ENCODE measurements at places on chromosomes 2 and 18.

- DNase-seq: no peak
These were observed 2.2 kb downstream of the CCDC102B start for GRCh38 chr18:68800075-68800474.

GRCh38 chr2:233940376-233941276 is 23.5 kb downstream of the TRPM8 start:
- DNase-seq: no peak

- DNase-seq: no peak
These were observed 101.4 kb downstream of the PTRHD1 start for GRCh38 chr2:24691806-24692205.

DNA sequence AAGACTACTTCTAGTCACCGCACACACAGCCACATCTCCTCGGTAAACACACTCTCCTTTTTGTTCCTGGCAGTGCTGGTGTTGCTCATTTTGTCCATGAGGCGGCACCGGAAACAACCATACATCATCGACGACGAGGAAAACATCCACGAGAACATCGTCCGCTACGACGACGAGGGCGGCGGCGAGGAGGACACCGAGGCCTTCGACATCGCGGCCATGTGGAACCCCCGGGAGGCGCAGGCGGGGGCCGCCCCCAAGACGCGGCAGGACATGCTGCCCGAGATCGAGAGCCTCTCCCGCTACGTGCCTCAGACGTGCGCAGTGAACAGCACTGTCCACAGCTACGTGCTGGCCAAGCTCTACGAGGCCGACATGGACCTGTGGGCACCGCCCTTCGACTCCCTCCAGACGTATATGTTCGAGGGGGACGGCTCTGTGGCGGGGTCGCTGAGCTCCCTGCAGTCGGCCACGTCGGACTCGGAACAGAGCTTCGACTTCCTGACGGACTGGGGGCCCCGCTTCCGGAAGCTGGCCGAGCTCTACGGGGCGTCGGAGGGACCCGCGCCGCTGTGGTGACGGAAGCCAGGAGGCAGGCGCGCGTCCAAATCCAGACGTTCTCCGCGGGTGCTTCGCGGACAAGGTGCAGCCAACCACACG is 221.0 kb downstream of the CDH20 start:
- no peak for DNase-seq

GRCh38 chr18:3217948-3218647 is 1.7 kb downstream of the MYOM1 start:
- DNase-seq: no peak

- no peak for DNase-seq
These were observed 50.2 kb downstream of the DAW1 start for GRCh38 chr2:227921648-227922047.

GRCh38 chr2:15834381-15835031 is 105.8 kb upstream of the MYCN start:
- no peak for DNase-seq

DNA sequence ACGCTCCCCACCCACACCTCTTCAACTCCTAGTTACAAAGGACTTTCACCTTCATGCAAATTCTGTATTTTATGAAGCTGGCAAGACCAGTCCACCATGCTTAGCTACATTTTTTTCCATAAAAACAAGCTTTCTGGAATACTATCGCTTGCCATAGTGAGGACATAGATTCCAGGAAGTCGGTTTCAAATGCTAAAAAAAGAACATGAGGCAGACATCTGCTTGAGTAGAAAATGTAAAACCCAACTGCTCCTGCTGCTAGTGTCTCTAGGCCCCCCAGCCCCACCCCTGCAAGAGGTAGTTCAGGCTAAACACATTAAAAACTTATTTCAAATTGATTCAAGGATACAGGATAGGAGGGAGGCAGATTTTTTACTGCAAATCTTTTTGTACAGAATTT is 148.9 kb downstream of the SMAD2 start:
- DNase-seq: no peak

- no peak for DNase-seq
These were observed 56.1 kb upstream of the DNMT3A start for GRCh38 chr2:25397777-25398176.

GRCh38 chr18:60663060-60663989 is 290.8 kb upstream of the MC4R start:
- no peak for DNase-seq

- no peak for DNase-seq
These were observed 907.2 kb upstream of the CDH2 start for GRCh38 chr18:29084120-29084519.

DNA sequence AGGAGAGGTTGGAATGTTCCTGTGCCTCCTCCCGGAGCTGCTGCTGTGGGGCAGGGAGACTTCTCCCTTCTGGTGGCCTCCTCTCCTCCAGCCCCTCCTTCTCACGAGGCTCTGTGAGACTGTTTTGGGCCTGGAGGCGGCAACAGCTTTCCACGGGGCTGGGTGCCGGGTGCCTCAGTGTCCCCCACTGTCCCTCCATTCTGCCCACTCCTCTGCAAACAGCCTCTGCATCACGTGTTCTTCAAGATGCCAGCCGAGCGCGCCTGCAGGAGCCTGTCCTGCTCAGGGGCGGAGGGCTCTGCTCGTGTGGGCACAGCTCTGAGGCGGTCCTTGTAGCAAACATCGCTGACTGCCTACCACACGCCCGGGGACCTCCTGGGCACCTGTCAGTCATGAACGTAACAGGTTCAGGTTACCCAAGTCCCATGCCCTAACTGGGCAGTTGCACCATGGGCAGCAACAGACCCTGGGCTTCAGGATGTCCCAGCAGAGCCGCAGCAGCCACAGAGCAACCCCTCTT is 70.8 kb downstream of the RRM2 start:
- no peak for DNase-seq

DNA sequence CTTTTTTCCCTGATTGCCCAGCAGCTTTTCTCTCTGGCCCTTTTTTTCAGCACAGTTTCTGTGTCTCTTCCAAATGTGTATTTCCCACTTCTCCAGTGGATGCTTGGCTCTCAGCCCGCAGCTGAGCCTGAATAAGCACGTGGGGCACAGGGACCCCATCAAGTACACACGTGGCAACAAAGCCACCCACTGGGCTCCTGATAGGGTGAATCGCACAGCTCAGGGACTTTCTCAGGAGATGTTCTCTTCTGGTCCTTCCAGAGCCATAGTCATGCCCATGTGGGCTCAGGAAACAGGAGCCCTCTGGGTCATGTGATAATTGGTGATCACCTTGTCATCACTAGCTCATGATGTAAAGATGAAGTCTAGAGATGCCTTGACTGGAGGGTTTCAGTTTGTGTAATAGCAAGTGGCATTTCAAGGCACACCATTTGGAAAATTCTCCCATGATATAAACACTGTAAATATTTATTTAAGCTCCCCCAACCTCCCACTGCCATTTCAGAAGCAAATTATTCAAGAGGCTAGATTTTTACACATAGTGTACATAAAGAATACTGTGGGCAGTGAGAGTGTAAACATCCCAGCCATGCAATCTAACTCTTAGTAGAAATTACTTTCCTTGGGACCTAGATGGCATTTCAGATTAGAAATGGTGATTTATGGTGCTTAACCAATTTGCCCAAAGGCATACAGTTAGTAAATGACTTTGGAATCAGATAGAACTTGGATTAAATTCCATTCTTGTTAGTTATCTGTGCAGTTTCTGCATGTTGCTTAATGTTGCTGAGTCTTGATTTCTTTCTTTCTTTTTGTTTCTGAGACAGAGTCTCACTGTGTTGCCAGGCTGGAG is 597.5 kb downstream of the SLC4A3 start:
- DNase-seq: peak; percentile 75

DNA sequence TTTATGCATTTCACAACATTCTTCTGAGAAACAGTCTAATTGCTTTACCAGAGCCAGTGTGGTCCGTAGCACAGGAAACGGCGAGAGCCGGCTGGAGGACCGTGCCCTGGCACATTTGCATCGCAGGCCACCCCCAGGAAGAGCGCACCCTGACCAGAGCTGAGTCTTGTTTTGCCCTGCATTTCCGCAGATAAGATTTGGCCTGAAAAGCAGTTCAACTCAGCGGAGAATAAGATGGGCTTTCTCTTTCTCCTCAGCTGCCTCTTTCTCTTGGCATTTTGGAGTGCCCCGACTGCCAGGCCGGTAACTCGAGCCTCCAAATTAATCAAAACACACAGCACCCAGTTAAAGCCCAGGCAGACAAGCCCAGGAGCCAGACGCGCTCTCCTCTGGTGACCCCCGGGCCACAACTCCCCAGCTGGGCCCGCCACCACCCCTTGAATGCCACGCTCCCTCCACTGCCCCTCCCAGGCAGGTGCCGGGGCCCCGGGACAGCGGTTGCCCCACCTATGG is 464 bp downstream of the COL4A4 start:
- DNase-seq: no peak

GRCh38 chr2:107361751-107362381 is 464.8 kb upstream of the RGPD4 start:
- DNase-seq: no peak

GRCh38 chr2:3172265-3172935 is 205.2 kb downstream of the EIPR1 start:
- DNase-seq: no peak

- no peak for DNase-seq
These were observed 50.7 kb upstream of the HNRNPA3 start for GRCh38 chr2:177161741-177162460.

DNA sequence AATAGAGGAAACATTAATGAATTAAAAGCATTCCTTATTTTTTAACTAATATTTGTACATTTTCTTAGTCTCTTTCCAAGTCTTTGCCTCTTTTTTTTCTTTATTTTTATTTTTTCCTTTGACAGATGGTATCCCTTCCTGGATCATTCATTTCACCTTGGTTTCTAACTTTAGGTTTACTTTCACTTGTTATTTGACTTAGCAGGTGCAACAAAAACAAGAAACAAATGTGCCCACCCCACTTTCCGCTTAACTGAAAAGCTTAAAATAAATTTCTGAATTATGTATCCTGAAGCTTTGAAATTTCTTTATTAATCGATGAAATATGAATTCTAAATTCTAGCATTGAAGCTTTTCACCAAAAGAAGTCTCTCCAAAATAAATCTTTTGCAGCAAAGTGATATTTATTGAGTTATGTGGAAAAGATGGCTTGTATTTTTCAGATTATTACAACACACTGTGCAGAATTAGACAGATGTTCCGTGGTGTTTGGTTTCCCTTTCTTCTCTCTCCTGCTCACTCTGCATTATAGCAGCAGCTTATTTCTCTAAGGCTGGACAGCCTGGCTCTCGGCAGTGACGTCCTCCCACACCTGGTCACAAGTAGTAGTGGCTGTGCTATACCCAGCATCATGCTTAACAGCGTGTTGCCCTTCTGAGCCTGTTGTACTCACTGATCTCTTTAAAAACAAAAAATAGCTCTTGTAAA is 99.1 kb upstream of the ZNF397 start:
- DNase-seq: no peak

GRCh38 chr2:240383871-240384700 is 51.4 kb upstream of the GPC1 start:
- DNase-seq: no peak

- no peak for DNase-seq
These were observed 14.4 kb upstream of the IGFBP2 start for GRCh38 chr2:216618785-216619184.

GRCh38 chr2:42249284-42249683 is 80.1 kb downstream of the EML4 start:
- DNase-seq: no peak

GRCh38 chr18:9530226-9531009 is 55.1 kb downstream of the RALBP1 start:
- DNase-seq: no peak

DNA sequence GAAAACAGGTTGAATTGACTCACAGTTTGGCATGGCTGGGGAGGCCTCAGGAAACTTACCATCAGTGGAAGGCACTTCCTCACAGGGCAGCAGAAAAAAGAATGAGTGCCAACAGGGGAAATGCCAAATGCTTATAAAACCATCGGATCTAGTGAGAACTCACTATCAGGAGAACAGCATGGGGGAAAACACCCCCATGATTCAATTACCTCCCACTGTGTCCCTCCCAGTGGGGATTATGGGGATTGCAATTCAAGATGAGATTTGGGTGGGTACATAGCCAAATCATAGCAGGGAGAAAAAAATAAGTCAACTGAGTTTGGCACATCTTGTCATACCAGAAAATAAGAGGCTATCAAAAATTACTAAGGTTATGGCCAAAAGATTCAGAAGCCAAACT is 96.3 kb downstream of the TRIP12 start:
- DNase-seq: no peak

DNA sequence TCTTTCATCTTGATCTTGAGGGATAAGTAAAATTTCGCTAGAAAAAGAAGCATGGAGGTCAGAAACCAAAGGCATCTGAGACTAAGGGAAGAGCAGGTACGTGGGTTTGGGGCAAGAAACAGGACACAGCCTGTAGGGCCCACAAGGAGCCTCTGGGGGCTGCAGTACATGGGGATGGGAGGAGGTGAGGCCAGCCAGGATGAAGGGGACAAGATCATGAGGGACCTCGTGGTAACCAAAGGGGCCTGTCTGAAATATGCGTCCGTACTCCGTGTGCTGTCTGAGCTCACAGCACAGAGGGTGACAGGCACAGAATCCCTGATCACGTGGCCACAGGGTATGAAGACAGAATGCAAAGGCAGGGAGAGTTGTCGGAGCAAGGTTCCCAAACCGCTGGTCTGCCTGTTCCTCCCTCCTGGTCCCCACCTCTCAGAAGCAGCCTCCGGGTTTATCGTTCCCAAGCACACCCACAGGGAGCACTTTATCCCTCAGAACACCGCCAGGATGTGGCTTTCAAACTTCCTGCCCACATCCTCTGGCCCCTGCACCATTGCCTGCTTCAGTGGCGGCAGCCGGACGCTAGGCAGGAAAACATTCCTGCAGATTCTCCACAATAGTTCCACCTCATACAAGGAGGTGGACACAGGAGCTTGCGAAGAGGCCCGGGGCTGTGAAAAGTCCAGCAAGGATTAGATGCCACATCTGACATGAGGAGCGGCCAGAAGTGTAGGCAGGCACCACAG is 12.0 kb downstream of the TMEM163 start:
- DNase-seq: no peak

Data from fibroblast of skin of left biceps (primary cell).